ENCODE measurements at places on chromosomes 7 and 10.

DNA sequence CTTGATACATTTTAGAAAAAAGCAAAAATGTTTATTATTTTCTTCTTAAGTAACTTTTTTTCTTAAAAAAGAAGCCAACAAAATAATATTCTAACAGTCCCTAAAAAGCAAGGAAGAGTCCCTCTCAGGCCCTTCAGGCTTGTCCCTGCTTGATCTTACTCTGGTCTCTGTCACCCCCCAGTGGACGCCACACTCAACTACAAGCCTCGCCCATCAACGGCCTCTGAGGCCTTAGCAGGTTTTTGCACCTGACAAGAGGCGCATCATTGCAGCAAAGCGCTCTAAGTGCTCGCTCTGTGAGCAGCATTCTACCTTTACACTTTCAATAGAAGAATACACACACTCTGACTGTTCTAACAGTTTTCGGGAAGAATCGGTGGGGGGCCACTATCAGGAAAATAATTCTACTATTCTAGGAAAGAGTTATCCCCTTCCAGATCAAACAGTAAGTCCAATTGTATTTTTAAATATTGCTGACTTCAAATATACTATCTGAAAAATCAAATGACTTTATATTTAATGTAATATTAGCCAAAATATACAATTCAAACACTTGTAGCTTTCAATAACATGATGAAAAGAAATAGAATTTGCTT is 139.2 kb downstream of the USP6NL start:
- peak; percentile 30 for DNase-seq

- DNase-seq = peak; percentile 61
These were observed 3.2 kb upstream of the ZNF248 start for GRCh38 chr10:37860494-37861190.

GRCh38 chr10:65413001-65413400 is 1512.8 kb upstream of the LRRTM3 start:
- DNase-seq = no peak

- DNase-seq = no peak
These were observed 18.6 kb upstream of the ZMIZ2 start for GRCh38 chr7:44729949-44730590.

- DNase-seq = no peak
These were observed 76.5 kb downstream of the XPNPEP1 start for GRCh38 chr10:109846832-109847231.

DNA sequence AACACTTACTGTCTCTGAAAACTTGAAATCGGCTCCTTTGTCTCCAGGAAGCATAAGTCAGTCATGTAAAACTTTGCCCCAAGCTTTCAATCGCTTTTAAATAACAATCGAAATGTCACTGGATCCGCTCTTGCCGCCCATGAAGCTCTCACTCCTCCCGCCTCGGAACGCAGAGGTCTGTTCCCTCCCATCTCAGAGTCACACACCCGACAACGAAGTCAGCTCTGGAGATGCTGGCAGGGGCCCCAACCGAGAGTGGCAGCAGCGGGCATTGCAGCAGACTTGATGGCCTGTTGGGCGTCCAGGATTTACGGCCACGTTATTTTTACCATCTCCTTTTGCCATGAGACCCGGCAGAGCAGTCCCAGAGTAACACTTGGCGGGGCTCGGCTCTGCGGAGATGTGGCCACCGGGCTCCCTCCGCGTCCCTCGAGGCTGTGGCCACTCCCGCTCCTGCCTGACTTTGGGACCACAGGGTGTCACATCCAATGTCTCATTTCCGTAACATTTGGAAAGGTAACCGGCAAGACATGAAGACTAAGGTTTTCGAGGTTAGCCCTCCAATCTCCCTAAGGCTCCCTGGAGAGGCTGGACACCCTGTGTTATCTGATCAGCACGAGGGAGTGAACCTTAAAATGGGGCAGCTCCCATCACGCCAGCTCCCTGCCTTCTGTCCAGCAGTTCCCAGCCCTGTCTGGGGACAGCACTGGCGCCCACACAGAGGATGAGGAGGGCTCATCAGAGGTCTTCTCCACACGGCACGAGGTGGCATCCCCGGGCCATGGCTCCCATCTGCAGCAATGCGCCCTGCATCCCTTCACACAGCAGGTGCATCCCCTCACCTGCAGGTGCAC is 62.8 kb upstream of the ADGRA1 start:
- DNase-seq = no peak

DNA sequence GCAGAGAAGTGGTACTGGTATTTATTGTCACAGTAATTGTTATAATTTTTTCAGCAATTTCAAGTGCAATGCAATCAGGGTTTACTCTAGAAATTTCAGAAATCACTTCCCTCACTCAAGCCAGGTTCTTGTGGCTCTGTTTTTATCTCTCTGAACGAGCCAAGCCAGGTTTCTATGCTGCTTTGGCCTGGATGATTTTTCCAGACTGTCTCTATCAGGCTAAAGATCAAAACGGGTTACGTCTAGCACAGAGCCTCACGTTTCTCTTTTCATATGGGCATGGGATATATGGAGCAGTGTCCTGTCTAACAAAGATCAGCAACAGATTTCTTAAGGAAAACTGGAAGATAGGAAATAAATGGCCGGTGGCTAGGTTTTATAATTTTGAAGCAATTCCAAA is 1105.3 kb downstream of the NRG3 start:
- DNase-seq = no peak

GRCh38 chr10:62502995-62503613 is 128.9 kb downstream of the ZNF365 start:
- DNase-seq = no peak

GRCh38 chr7:90178679-90179278 is 24.5 kb downstream of the STEAP1 start:
- DNase-seq = peak; percentile 62

- DNase-seq = no peak
These were observed 494.0 kb upstream of the POT1 start for GRCh38 chr7:125423458-125424155.

- peak; percentile 80 for DNase-seq
These were observed 69.4 kb upstream of the HECTD2 start for GRCh38 chr10:91340613-91341362.

- DNase-seq = no peak
These were observed 125.7 kb upstream of the MTPN start for GRCh38 chr7:136102881-136103280.

DNA sequence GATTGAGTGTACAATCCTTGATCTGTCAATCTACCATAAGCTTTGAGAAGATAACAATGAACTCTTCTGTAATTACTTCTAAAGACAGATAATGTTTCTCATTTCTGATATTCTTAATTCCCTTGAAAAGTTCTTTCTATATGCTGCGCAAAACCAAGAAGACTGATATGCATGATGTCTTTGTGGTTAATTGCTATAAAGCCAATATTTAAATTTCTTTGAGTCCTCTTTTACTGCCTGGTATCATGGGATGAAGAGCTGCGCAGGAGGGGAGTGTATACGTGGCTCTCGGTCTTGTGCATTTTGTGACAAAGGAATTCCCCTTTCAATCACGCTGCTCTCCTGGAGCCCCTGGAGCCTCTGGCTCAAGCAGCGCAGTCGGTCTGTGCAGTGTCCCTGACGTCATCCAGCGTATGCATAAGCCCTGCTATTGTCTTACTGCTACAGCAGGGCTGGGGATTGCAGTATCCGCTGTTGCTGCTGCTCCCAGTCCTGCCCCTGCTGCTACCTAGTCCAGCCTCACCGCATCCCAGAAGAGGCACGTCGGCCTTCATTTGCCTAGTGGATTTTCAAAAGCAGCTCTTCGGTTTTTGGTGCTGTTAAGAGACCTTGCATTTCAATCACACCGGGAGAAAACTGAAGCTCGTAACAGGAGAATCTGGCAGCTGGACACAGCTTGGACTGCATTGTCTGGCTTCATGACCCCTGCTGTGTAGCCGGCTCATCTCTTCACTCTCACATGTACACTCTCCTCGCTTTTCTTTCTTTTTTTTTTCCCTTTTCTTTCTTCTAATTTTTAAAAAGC is 66.7 kb downstream of the ST7 start:
- DNase-seq = peak; percentile 80

DNA sequence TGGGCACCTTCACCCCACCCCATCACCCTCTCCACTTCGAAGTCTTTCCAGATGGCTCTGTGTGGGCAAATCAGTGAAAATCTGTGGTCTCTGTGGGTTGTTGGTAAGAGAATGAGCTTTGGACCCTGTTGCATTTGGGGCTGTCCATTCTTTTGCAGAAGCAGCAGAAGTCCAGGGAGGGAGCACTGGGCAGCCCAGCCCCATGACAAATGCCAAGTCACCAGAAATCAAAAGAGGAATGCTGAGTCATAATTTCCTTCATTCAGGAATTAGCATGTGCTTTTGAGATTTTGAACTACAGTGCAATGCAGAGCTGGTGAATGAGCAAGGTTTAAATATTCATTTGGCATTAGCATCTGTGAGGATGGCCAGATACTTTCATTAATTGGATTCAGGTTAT is 556.2 kb downstream of the LRMDA start:
- peak; percentile 84 for DNase-seq

- no peak for DNase-seq
These were observed 41.3 kb upstream of the ARL4A start for GRCh38 chr7:12646139-12646538.

DNA sequence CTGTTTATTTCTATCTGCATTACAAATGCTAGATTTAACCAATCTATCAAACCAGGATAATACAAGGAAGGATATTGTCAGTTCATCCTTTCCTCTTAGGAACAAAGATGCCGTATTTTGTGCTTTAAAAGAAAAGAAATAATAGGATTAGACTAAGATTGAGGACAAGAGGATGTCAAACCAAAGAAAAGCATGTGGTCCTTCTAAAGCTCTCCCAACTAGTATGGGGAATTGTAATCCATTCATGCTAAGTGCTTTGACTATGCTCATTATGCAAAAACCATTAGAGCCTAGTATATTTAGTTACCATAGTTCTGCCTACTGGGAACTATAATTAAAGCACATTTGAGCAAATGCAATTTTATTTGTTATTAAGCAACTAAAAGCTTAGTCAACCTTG is 280.2 kb downstream of the GRM8 start:
- DNase-seq = no peak

GRCh38 chr7:149573519-149573918 is 75.9 kb upstream of the ZNF746 start:
- DNase-seq = no peak

DNA sequence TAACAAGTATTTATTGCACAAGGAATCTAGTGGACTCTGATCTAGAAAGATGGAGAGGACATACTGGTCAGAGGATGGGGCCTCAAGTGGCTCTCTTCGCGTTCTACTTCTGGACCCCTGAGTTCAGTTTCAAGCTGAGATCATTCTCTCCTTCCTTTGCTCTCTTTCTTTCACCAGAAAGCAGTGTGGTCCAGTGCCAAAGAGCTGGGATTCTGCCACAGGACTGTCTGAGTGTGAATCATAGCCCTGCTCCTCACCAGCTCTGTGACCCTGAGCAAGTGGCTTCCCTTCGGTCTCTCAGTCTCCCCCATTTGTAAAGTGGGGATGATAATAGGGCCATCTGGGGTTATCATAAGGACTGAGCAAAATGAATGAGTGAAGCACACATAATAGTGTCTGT is 715.2 kb downstream of the SUGCT start:
- peak; percentile 17 for DNase-seq
